ENCODE measurements at places on chromosomes 3 and 15. TPM values are rescaled to one million over a fixed set of nuclear protein-coding genes. Genes with fewer than 3 reads are reported as not detected.

DNA sequence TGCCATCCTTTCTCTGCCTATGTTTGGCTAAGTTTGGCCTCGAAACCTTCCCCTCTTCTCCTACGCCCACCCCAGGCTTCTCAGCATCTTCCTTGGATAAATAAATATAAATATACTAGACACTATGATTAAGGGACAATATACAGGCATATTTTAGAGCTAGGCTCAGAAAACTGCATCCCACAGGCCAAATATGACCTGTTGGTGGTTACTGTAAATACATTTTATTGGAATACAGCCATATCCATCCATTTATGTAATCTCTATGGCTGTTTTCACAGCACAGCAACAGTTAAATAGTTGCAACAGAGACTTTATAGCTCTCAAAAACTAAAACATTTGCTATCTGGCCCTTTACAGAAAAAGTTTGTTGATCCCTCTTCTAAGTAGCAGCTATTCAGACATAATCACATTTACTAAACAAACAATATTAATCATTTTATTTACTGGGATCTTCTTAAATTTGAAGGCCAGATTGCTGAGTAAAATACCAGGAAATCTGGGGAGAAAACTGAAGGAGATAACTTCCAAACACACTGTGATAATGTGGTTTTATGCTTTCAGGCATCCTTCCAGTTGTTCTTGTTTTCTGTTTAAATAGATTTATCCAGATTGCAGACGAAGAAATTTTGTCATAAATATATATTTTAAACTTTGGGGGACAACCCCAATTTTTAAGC lies 269.7 kb upstream of the THRB start:
- no peaks in the 10 kb centered on the region for H3K27me3 ChIP-seq
- H3K4me3 ChIP-seq: no peak overlapping the region
- H3K27ac ChIP-seq: no peak overlapping the region
- no peaks in the 10 kb centered on the region for H3K36me3 ChIP-seq

GRCh38 chr3:56862352-56863062 lies 60.8 kb upstream of the ARHGEF3 start:
- no peaks in the 10 kb centered on the region for H3K27me3 ChIP-seq
- no peak overlapping the region for H3K27ac ChIP-seq
- no peaks in the 10 kb centered on the region for H3K36me3 ChIP-seq
- DNase-seq: no peak

DNA sequence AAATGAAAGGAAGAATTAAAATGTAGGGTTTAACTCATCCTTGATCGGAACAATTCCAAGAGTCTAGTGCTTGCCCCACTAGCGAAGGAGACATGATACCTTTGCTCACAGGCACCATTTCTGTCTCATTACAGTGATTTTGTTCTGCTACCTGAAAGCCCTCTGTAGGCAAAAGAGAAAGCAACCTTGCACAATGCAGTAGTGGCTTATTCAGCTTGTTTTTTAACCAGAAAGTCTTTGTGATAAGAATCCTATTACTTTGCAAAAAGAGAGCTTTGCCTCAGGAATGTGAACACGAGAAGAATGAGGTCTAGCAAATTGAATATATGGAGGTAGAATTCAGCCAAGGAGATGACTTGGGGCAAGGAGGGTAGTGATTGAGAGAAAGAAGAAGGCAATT lies 684.4 kb downstream of the GRM7 start:
- no peak overlapping the region for H3K27ac ChIP-seq
- H3K27me3 ChIP-seq: no peaks in the 10 kb centered on the region
- no peaks in the 10 kb centered on the region for H3K36me3 ChIP-seq

GRCh38 chr3:56253941-56254665 lies 214.2 kb downstream of the ERC2 start:
- H3K36me3 ChIP-seq: no peaks in the 10 kb centered on the region
- no peaks in the 10 kb centered on the region for H3K27me3 ChIP-seq
- DNase-seq: no peak

GRCh38 chr3:134242649-134243617 lies 7.7 kb downstream of the RYK start:
- no peaks in the 10 kb centered on the region for H3K27me3 ChIP-seq
- H3K4me3 ChIP-seq: no peak overlapping the region
- H3K27ac ChIP-seq: no peak overlapping the region

- H3K4me1 ChIP-seq: no peaks in the 10 kb centered on the region
- no peak overlapping the region for H3K27ac ChIP-seq
- no peaks in the 10 kb centered on the region for H3K36me3 ChIP-seq
- H3K4me3 ChIP-seq: no peak overlapping the region
- no peak for DNase-seq
Measured at GRCh38 chr15:62412686-62413085, 247.6 kb upstream of the C2CD4B start.

GRCh38 chr15:88663141-88663621 lies 24.4 kb downstream of the ISG20 start:
- DNase-seq: no peak
- H3K27me3 ChIP-seq: peaks cover 4% of the 10 kb centered on the region
- no peak overlapping the region for H3K27ac ChIP-seq
- peaks cover 5% of the 10 kb centered on the region for H3K4me1 ChIP-seq
- H3K4me3 ChIP-seq: no peak overlapping the region

DNA sequence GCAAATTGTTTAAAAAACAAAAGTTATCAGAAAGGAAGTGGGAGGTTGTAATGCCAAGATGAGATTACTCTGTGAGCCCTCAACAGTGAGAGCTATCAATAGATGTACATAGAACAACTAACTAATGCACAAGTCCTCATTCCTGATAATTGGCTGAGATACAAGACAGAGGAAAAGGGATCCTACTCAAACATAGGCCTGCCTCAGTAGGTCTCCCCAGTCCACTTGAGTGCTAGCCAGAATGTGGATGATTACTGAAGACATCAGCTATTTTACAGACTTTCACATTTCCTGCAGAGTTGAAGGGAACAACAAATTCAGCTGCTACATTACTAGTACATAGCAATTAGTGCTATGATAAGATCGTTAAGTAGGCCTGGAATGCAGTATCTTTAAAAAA lies 981.9 kb downstream of the TUSC7 start:
- no peak overlapping the region for H3K4me3 ChIP-seq
- H3K27ac ChIP-seq: no peak overlapping the region
- H3K4me1 ChIP-seq: no peaks in the 10 kb centered on the region
- no peak for DNase-seq
- H3K36me3 ChIP-seq: no peaks in the 10 kb centered on the region
- H3K27me3 ChIP-seq: peaks cover 4% of the 10 kb centered on the region

- no peak overlapping the region for H3K4me3 ChIP-seq
- no peaks in the 10 kb centered on the region for H3K27me3 ChIP-seq
- H3K27ac ChIP-seq: no peak overlapping the region
Measured at GRCh38 chr15:73237910-73238309, 130.8 kb downstream of the HCN4 start.

DNA sequence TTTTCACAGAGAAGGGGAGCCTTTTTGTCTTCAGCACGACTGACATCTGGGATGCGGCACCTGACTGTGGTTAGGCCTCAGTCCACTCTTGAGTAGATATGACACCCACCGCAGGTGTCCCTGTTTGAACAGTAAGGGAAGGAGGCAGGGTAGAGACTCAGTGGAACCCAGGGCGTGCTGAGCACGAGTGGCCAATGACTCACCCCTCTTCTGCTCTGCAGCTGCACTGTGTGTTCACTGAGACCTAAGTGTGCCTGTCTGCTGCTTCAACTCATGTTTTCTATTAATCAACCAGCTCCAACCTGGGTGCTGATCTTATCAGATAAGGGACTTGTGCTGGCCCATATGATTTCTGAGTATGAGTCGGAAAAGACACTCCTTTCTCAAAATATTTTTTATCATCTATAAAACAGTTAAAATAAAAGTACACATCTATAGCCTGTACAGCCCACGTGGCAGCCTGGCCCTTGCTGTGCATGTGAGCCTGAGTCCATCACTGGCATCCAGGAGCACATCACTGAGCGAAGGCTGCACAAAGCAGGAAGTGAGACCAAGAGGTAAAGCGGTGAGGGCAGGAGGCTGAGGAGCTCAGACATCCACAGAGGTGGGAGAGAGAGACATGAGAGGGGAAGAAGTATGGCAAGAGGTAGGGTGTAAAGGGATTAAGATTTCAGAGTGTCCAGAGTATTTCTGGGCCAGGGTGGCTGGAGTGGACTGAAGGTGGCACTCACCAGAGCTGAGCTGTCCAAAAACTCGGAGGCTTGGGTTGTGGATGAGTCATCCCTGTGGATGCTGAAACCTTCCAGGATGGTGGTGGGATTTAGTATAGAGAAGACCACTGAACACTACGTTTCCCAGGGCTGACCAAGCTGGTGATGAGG lies 49.2 kb downstream of the SLC41A3 start:
- H3K4me3 ChIP-seq: no peak overlapping the region
- no peak for DNase-seq
- 0 out of 2 replicates have a peak, but pooled peaks cover 2% of the 10 kb centered on the region for H3K36me3 ChIP-seq
- no peaks in the 10 kb centered on the region for H3K27me3 ChIP-seq
- H3K27ac ChIP-seq: no peak overlapping the region

Gene IQCF5
- not detected for total RNA-seq

Gene NRG4
- 1.0 TPM for total RNA-seq

Gene ARPP21
- 9.9 TPM for total RNA-seq

Gene C3orf80
- 0.14 TPM for total RNA-seq

Gene RTP1
- total RNA-seq: not detected

Gene BNC1
- not detected for total RNA-seq

Gene FETUB
- total RNA-seq: not detected
